ENCODE measurements at places on chromosomes 7 and 10.

DNA sequence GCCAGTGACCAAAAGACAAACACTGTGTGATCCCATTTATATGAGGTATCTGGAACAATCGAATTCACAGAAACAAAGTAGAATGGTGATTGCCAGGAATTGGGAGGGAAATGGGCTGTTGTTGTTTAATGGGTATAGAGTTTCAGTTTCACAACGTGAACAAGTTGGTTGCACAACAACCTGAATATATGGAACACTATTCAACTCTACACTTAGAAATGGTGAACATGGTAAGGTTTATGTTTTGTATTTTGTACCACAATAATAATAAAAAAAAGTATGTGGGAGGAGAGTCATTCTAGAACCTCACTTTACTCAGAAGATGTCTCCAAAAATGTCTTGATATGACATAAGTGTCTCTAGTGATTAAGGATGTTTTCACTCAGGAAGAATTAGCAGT, 85.2 kb upstream of the SGCE start:
- DNase-seq: no peak

GRCh38 chr10:127909716-127910463, 3.0 kb downstream of the PTPRE start:
- DNase-seq: no peak

GRCh38 chr10:94890264-94891022, 48.0 kb upstream of the CYP2C9 start:
- no peak for DNase-seq

- DNase-seq: no peak
These were observed 5.9 kb downstream of the JAKMIP3 start for GRCh38 chr10:132071667-132072066.

DNA sequence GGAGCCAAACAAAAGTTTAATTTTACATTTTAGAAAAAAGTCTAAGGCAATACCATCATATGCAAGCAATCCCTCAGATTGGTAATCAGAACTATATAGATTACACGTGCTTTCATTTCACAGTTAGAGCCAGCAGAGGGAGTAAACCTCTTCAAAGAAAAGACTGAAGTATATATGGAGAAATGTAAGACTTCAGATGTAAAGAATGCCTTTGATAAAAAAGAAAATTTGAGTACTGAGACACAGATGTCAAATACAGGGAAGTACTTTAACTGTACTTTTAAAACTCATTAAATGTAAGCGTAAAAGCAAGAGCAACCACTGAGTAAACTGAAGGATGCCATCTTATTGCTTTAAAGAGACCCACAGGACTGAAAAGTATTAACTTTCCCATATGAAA, 101.4 kb upstream of the FAM133B start:
- peak; percentile 61 for DNase-seq

DNA sequence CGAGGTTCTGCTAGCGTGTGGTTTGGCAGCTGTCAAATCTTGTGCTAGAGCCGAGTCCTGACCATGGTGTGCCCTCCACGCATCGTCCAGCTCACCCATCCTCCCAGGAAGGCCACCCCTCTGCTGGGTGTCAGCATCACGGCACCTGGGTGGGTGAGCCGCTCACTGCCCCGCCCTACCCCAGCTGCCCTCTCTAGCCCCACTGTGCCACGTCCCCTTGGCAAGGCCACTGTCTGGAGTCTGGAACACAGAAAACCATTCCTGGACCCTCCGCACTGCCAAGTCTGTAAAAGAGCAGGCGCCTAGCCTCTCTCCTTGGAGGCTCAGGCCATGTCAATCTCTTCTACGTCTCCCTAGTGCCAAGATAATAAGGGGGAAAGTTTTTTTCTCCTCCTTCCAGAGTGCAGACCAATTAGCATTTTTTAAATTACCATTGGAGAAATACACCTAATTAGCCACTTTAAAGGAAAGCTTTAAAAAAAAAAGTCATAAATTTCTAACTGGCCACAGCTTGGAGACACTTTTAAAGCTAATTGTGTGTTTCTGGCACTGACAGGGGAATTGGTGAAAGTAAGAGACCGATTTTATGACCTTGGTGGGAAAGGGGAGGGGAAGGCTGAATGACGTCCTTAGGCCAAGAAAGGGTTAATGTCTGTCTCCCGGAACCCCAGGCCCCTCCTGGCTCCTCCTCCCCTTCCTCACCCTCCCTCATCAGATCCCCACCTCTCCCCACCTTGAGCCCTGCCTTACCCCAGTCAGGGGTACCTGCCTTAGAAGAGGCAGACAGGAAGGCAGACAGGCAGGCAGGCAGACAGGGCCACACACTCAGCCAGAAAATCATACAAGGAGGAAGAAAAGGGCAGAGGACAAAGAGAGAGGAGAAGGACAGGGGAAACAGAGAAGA, 151.2 kb downstream of the PLXNA4 start:
- DNase-seq: no peak

DNA sequence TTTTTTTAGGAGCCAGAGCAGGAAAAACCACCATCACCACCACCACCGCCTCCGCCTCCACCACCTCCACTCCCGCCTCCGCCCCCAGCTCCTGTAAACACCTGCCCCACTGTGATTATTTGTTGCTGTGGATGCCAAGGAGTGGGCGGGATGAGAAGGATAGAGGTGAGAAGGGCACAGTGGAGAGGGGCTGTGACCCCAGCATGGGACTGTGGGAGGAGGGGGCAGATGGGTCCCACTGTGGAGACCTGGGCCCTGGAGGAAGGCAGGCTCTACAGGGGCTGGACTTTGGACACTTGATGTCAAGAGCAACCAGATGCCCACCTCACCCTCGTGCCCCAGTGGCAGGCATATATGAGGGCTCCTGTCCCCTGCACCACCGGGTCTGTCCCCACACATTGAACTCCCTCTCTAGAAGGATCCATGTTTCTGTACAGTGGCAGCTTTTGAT, 24.7 kb downstream of the ANTXRL start:
- DNase-seq: no peak

DNA sequence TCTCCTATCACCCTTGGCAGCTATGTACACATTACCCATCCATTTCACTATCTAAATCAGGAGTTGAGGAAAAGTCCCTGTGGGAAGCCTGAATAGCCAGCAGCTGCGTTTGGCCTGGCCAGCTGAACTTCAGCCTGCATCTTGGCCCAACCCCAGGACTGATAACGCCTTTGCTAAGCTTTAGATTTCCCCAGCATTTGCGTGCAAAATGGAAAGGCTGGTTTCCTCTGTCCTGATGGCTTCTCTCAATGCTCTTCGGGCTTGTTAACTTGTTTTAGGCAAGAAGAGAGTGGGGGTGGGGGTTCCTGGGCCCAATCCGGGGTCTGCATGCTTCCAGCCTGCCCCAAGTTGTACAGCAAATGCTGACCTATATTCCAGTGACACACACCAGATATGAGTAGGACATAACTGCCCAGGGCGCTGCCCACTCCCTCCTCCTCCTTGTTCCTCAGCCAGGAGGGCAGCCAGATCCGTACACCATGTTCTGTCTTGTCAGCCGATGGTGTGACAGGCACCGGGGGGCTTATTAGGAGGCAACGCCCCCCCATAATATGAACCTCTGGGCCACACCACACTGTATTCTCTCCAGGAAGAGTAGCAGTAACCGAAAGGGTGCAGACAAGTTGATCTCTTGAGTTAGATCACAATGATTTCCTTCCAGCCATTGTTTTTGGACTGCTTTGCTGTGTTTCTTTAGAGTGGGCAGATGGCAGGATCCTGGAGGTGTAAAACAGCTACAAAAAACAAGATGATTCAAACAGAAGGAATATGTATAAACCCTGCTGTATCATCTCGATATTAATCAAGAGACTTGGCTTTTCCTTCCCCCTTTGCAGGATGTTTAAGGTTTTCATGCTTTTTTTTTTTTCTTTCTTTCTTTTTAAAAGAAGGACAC, 339.0 kb downstream of the RNLS start:
- peak; percentile 8 for DNase-seq

DNA sequence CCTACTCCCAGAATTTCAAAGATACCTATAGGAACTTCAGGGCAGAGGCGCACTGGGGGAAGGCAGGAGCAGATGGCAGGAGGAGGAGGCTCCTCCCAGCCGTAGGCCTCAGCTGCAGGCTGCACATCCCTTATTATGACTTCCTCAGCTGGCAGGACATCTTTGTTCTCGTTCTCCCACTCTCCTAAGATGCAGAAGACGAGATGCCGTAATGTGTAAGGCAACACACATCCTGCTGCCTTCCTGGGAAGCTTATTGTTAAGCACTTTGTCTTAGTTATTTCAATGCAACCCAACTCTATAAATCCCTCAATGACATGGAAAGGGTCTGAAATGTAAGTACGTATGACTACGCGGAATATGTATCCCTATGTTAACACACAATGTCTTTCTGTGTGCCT, 599.8 kb upstream of the MGMT start:
- DNase-seq: no peak

DNA sequence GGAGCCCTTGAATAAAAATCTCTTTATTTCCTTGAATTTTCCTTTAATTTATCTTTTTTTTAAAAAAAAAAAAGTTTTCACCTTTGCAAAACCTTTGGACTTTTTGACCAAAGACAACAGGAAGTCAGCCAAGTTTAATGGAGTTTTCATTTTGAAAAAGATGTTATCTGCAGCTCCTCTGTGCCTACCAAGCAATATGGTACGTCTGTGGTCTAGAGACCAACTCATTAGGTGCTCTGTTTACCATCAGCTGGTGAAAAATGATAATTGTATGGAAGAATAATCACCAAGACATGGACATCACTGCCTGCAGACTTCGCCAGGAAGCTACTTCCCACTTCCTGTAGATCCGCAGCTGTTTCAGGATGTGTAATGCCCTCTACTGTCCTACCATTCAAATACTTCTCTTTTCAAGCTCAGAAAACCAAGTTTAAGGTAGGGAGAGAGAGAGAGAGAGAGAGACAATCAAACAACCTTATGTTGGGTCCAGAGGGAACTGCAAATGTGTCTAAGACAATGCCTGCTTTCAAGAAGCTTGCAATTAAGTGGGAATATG, 18.7 kb downstream of the PLXNA4 start:
- peak; percentile 33 for DNase-seq

- no peak for DNase-seq
These were observed 108.6 kb upstream of the TAC1 start for GRCh38 chr7:97623333-97623732.

GRCh38 chr7:105353752-105354328, 34.9 kb downstream of the SRPK2 start:
- DNase-seq: no peak

DNA sequence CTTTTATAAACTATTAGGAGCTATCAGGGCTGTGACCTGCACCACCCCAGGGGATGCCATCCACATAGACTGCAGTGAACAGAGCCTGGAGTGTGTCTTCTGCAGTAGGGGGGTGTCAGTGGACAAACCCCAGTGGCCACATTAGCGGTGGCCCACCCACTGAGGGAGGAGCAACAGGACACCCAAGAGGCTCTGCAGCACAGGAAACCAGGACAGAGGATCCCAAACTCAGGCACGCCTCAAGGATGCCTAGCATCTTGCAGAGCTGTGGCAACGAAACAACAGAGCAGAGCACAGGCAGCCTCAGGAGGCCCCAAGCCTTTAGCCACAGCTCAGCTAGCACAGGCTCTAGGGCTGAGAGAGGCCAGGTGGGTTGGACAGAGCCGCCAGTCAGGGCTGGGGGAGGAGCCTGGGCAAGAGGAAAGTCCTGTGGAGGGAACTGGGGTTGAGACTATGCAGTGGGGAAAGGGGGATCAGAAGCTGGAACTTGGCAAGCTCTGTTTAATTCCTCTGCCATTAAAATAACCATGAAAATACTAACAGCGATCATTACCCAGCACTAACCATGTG, 53.8 kb downstream of the GRID1 start:
- no peak for DNase-seq

DNA sequence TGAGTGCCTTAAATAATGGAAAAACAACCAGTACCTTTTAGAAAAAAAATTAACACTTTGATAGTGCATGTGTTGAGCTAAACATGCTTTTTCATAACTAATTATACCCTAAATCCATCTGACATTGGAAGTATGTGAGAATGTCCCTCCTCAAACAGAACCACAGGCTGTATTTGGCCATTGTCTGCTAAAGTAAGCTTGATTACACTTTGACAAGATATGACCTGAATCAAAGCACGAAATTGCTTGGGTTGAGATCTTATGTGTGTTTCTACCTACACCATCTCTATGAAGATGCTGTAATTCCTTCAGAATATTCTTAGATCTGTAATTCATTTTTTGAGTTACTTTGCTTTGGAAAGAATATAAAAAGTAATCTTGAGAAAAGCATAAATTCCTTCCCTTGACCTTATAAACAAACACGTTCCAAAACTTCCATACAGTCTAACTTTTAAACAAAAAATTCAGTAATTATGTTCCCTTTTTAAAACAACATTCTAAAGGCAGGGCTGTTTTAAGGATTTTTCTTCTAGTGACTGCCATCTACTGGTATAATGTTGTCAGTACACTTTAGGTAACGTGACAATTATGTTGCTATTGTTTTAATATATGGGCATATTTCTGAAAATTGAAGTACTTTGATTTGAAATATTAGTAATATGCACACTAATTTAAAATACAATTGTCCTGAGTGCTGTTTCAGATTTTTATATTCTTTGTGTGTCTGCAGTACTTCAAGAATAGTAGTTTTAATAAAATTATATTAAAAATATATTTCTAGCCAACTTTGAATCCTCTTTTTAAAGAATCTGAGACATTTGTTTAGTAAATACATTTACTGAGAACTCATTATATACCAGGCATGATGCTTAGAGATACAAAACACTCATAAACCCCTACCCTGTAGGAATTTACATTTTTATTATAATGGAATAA, 20.9 kb downstream of the CD36 start:
- DNase-seq: peak; percentile 42

DNA sequence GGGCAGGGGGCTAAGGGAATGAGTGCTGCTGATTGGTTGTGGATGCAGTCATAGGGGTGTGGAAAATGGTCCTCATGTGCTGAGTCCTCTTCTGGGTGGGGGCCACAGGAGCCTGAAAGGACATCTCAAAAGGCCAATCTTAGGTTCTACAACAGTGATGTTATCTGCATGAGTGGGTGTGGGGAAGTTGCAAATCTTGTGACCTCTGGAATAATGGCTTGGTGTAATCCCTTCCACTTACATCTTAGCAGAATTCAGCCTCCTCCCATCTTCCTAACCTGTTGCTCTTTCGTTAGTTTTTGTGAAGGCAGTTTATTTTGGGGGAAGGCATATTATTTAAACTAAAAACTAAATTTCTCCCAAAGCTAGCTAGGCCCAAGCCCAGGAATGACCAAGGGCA, 42.0 kb upstream of the OIT3 start:
- no peak for DNase-seq

DNA sequence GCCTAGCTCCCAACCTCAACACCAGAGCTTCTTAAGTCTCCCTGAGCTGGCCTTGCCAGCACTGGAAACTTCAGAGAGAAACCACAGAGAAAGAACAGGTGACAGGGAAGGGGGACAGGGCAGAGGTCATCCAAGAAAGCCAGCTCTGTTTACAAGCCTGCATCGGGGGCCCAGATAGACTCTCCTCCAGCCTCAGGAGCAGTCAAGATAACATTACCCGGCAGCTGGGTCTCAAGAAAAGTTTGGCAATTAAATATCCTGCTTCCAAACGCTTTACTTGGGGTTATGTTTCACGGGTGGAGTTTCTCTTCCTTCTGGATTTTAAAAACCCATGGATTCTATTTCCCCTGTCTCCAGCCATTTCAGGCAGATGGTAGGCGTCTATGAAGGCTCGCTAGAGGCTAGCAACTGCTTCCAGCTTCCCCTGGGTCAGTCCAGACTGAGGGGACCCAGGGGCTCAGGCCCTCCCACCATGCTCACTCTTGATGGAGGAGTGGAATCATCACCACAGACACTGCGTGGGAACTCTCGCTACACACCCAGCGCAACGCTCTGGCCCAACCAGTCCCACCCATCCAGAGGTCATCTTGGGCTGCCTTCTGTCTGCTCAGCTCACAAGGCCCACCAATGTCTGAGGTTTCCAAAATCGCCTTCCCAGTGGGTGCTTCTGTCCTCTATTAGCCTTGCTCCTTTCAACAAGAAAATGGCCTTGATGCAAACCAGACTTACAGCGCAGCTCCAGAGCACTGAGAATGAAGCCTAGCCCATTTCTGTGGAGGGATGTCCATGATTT, 48.8 kb downstream of the SH3PXD2A start:
- DNase-seq: no peak

Measured in kidney capillary endothelial cell (primary cell).